ENCODE measurements at places on chromosomes 6 and 20.

DNA sequence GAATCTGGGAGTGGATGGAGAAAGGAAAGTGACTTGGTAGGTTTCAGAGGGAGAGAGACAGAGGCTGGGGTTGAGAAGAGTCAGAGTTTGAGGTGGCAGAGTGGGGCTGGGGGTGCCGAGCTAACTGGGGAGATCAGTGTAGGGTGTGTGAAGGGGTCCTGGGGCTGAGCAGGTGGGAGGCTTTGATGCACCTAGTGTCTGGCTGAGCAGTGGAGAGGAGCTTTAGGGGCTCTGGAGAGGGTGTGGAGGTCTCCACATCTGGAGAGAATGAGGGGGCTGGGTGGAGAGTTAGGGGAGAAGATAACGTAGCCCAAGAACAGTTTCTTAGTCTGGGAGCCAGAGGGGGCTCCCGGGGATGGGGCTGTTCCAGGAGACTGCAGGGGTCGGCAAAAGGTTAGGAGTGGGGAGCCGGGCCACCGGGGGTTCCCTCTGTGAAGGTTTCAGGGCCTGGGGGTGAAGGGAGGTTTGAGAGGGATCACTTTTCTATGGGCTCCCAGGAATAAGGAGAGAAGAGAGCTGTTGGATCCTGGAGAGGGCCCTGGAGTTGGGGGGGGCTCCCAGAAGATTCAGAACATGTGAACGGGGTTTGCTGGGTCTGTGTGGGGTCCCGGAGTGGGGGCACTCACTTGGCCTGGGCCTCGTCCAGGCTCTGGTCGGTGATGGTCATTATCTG lies 797 bp downstream of the PBX2 start:
- no peak for DNase-seq

DNA sequence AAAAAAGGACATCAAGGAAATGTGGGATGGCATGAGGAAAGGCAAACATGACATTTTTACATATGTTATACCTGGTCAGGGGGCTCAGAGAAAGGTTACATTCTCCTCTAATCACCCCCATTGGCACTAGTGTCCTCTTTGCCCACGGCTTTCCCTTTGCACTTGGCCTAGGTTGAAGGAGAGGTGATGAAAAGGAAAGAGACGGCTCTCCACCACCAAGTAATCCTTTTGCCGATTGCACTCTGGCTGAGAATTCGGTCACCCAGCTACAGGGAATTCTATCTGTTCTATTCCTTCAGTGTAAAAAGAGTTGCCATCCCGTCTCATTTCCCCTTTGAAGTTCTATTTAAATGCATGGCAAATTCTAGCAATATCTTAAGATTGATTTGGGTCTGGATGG lies 10.4 kb downstream of the VGLL2 start:
- DNase-seq, result no peak

GRCh38 chr20:46268131-46268614 lies 40.1 kb downstream of the CDH22 start:
- no peak for DNase-seq

GRCh38 chr20:58790454-58790853 lies 60.2 kb downstream of the GNAS-AS1 start:
- DNase-seq, result no peak

GRCh38 chr6:54778731-54779130 lies 67.8 kb upstream of the FAM83B start:
- DNase-seq, result no peak

- DNase-seq, result no peak
Observed at GRCh38 chr20:7379621-7380220, 560.5 kb downstream of the HAO1 start.

DNA sequence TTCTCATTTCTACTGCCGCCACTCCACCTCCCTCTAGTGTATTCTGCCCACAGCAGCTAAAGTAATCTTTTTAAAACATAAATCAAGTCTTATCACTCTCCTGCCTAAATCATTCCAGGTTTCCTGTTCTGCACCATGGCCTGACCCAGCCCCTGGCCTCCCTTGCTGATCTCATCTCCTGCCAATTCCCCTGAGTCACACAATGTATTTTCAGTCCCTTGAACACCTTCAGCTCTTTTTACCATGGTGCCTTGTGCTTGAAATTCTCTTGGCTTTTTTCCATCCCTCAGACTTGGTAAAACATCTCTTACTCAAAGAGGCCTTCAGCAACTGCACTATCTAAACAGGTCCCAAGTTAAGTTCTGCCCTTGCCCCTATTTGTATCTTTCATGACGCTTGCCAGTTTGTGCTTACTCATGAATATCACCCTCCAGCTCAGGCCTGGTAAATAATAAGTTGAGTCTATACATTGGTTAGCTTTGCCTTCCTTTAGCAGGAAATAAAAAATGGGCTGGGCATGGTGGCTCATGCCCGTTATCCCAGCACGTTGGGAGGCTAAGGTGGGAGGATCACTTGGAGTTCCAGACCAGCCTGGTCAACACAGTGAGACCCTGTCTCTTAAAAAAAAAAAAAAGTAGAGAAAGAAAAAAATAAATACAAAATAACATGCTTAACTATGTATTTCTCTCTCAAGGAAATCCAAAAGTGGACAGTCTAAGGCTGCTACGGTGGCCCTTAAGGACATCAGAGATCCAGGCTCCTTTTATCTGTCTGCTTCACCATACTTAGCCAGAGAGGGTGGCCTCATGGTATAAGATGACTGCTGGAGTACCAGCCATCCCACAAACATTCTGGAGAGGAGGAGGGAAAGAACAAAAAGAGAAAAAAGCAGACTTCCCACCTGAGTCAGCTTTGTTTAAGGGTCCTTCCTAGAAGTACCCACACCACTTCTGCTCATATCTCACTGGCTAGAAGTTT lies 62.2 kb downstream of the ARFGEF2 start:
- DNase-seq, result no peak

DNA sequence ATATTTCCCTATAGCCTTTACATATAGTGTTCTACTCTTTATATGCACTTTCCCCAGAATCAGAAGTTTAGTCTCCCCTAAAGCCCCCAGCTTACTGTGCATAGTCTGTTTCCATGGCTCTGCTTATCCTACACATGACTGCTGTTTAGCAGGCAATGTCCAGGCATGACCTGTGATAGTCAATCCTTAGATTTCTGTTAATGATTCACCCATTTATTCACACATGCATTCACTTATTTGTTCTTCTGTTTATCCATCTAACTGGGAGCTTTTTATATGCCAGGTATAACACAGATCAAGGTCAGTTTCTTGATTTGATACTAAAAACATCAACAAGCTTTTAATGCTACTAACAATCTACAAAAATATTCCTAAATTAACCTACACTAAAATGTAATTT lies 300.8 kb downstream of the PHF3 start:
- no peak for DNase-seq

Data from activated T-helper 2 cell treated with anti-CD3 and anti-CD28 coated beads, Interferon-gamma antibody, Interleukin-2, Interleukin-4, amounts not matched to agents 10 μg/mL and 5 μg/mL and 100 μg/mL, durations not matched to agents 14 hours and 24 hours and 36 hours (primary cell).